Smooth muscle cell of the umbilical artery (primary cell): ENCODE measurements at places on chromosomes 1 and 21. TPM values are rescaled to one million over a fixed set of nuclear protein-coding genes. Genes with fewer than 3 reads are reported as not detected.

The MEX3A gene
- 3.3 and 7.4 TPM in 2 replicates for total RNA-seq

The TMEM61 gene
- total RNA-seq: not detected in 2 replicates

The CD164L2 gene
- total RNA-seq: not detected in 2 replicates

The COL6A2 gene
- 1,261 and 1,787 TPM in 2 replicates for total RNA-seq

The RIIAD1 gene
- not detected in 2 replicates for total RNA-seq
